ENCODE measurements at places on chromosomes 4 and X. TPM values are rescaled to one million over a fixed set of nuclear protein-coding genes. Genes with fewer than 3 reads are reported as not detected.

Gene PDLIM3
- total RNA-seq = 0.22 TPM

Gene SERTM2
- total RNA-seq = not detected

Gene GAGE12J
- total RNA-seq = not detected

DNA sequence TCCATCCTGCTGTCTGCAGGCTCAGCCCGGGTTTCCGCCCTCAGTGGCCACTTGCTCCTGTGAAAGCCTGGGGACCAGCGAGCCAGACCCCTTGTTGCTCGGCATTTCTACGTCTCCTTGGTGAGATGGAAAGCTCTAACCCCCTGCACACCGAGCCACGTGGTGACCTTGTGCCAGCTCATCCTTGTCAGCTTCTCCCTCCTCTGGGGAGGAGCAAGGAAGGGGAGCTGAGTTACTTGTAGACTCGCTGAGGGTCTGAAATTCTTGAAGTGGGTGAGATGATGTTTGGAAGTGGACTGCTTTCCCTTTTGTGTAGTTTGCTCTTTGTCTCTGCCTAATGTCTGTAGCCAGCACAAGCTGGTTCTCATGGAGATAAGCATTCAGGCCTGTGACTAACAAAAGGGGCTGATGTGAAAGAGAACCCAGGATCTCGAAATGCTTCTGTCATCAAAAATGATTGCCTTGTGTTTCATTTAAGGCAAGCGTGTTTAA lies 29.3 kb downstream of the RGS12 start:
- DNase-seq = no peak
- H3K27ac ChIP-seq = no peak overlapping the region
- no peaks in the 10 kb centered on the region for H3K4me1 ChIP-seq
- peaks cover 9% of the 10 kb centered on the region for H3K36me3 ChIP-seq

- no peaks in the 10 kb centered on the region for H3K36me3 ChIP-seq
- H3K27me3 ChIP-seq = no peaks in the 10 kb centered on the region
- H3K27ac ChIP-seq = no peak overlapping the region
- H3K4me3 ChIP-seq = no peak overlapping the region
These were observed 118.0 kb downstream of the IRF2 start for GRCh38 chr4:184356366-184356765.

GRCh38 chrX:107551546-107551945 lies 76.8 kb upstream of the PRPS1 start:
- no peak for DNase-seq
- H3K27ac ChIP-seq = no peak overlapping the region
- no peaks in the 10 kb centered on the region for H3K4me1 ChIP-seq
- no peak overlapping the region for H3K4me3 ChIP-seq
- peaks cover 77% of the 10 kb centered on the region for H3K27me3 ChIP-seq

DNA sequence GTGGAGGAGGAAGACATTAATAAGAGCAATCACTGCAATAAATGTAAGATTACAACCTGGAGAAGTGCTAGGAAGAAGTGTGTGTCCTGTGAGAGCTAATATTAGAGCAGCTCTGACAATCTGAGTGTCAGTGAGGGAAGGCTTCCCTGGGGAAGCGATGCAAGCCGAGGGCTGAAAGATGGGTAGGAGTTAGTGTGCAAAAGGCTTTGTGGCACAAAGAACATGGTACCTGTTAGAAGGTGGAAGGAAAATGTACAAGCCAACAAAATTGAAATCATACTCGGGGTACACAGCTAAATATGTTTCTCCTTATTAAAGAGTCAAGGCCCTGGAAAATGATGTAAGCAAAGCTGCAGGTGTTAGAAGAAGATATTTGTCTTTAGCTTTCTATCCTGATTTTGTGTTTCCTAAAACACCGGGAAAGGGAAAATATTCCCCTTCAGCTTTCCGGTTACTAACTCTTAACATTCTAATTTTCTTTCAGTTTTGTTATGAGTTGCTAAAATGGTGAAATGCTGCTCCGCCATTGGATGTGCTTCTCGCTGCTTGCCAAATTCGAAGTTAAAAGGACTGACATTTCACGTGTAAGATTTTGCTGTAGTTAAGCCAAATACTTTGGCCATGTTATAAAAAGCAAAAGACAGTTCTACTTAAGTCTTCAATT lies 808 bp downstream of the THAP6 start:
- H3K27me3 ChIP-seq = no peaks in the 10 kb centered on the region
- H3K27ac ChIP-seq = no peak overlapping the region
- H3K4me3 ChIP-seq = no peak overlapping the region
- DNase-seq = peak; percentile 14
- H3K36me3 ChIP-seq = peaks cover 48% of the 10 kb centered on the region

GRCh38 chrX:10052906-10053625 lies 85.9 kb downstream of the CLDN34 start:
- peaks cover 19% of the 10 kb centered on the region for H3K4me1 ChIP-seq
- no peaks in the 10 kb centered on the region for H3K36me3 ChIP-seq
- no peak overlapping the region for H3K4me3 ChIP-seq
- peak; percentile 9 for DNase-seq

DNA sequence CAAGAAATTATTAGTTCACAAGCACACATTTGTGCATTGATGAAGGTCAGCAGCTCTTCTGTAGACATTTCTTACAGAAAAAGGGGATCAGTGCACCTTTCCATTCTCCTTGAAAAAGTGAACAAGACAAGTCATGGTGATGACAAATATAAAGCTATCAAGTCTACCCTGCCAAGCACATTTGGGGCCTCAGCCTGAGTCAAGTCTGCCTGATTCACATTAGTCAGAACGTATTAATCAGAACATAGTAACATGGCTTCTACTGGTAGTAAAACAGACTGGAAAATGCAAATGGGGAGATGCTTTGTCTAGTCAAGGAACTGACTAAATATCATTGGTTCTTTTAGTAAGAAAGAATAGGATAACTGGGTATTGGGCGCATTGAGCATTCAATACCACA lies 2305.1 kb downstream of the PCDH7 start:
- no peak overlapping the region for H3K4me3 ChIP-seq
- H3K4me1 ChIP-seq = no peaks in the 10 kb centered on the region
- DNase-seq = no peak
- no peak overlapping the region for H3K27ac ChIP-seq
- H3K27me3 ChIP-seq = no peaks in the 10 kb centered on the region

All from MCF 10A (cell line).